ENCODE measurements at places on chromosomes 7 and 10.

DNA sequence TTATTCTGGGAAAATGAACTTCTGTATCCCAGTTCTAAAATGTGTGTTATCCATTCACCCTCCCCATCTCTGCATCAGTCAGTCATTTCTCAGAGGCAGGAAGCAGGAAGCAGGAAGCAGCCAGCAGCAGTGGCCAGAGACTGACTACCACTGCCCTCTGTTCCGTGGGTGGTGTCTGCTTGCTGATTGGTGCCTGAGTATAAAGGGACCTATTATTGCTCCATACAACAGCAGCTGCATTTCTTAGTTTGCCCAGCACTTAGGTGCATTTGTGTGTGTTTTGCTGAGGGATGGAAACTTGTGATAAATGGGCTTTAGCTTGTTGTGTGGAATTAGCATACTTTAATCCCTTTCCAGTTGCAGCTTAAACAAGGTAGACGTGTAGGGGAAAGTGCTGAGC is 582.2 kb downstream of the SORCS1 start:
- no peak for DNase-seq

DNA sequence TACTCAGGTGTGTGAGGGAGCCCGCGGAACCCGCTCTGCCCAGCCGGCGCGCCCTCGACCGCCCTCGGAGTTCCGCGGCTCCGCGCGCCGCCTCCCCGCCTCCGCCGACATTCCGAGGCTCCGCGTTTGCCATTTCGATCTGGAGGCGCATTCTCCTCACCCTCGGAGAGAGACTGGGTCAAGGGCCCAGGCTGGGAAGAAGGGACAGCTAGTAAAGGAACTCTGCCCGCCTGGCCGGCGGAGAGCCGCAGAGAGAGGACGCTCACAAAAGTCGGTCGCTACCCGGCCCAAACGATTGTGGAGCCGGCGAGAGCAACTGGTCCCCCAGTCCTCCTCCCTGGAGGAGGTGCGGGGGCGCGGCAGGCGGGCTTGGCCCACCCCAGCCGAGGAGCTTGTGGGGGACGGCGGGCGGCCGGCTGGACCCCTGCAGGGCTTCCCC is 74.5 kb upstream of the LEP start:
- DNase-seq, result no peak

GRCh38 chr7:90701021-90701420 is 104.9 kb downstream of the CDK14 start:
- DNase-seq, result no peak

GRCh38 chr10:60565492-60565891 is 175.8 kb upstream of the ANK3 start:
- no peak for DNase-seq

DNA sequence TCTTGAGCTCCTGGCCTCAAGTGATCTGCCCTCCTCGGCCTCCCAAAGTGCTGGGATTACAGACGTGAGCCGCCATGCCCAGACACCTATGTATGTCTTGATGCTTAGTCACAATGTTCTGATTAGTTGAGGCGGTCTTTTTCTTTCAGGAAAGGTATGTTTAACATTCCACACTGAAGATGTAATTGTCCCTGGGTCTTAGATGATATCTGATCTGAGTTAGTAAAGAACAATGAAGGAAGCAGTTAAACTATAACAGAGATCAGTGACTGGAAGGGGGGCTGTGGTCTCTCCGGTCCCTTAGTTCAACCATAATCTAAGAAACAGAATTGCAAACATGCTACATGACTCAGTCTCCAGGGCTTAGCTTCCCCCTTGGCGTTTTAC is 31.5 kb upstream of the SH2D4B start:
- DNase-seq, result no peak

- DNase-seq, result no peak
These were observed 659.4 kb downstream of the MAGI2 start for GRCh38 chr7:78794101-78794500.

DNA sequence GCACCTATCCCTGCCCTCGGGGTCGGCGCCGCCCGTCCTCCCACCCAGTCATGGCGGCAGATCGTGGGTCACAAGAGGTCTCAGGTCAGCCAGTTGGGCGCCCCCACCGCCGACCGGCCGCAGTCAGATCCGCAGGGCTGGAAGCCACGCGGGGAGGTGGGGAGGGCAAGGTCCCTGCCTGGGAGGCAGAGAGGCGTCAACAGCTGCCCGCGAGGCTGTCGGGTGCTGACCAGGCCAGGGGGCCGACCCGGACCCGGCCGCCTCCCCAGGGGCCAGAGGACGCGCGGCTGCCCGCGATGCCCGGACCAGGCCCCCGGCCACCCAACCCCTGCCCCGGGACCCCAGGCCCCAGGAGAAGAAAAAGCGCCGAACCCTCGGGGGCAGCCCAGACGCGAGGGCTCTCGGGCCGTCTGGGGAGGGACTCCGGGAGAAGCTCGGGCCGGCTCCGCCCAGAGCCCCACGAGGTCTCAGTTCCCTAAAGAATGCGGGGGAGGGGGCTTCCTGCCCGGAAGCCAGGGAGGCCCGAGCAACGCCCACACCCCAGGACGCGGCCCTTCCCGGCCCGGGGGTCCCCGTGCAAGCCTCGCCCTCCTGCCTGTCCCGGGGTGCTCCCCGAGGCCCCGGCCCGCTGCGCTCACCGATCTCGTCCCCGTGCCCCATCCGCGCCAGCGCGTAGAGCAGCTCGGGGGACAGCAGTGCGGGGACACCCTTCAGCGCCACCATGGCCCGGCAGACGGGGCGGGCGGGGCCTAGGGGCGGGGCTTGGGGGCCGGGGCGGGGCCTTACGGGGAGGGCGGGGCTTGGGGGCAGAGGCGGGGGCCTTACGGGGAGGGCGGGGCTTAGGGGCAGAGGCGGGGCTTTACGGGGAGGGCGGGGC is at the start of gene FUOM:
Gene FUOM, minus strand, starts transcription at position 735 of the 877 bp plus-strand sequence. Its CDS starts 12 bp downstream, at position 723.
- DNase-seq, result peak; percentile 77

DNA sequence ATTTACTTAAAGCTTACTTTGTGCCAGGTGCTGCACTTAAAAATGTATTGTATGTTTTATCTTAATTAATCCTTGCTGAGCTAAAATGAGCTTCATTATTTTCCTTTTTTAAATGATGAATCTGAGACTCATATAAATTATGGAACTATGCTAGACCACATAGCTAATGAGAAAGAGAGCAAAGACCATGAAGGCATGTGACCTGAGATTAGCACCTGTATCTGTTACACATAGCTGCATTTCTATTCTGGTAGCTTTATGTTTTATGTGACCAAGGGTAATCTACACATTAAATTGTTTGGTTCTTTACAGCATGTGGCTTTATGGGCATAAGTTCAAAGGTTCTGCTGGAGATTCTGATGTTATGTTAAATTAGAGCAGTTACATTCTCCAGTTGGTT is 839.1 kb upstream of the SORCS1 start:
- DNase-seq, result no peak

GRCh38 chr7:116653204-116653603 is 18.8 kb upstream of the MET start:
- no peak for DNase-seq

DNA sequence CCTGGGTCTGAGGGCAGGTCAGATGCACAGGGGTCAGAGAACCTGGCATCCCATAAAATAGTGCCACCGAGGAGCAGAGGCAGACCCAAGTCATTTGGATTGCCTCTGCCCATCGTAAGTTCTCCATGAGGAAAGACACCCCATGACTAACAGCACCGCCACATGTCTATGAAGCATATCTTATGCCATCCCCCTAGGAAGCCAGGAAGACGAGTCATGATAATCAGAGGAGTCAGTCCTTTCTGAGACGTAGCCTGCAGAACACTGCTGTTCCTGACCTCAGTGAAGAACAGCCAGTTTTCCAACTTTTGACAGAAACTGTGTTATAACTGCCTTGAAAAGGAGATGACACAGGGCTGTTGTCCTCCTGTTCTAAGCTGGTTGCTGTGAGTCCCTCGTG is 51.2 kb downstream of the INSYN2A start:
- no peak for DNase-seq

GRCh38 chr7:30268586-30268985 is 15.8 kb upstream of the ZNRF2 start:
- DNase-seq, result no peak

DNA sequence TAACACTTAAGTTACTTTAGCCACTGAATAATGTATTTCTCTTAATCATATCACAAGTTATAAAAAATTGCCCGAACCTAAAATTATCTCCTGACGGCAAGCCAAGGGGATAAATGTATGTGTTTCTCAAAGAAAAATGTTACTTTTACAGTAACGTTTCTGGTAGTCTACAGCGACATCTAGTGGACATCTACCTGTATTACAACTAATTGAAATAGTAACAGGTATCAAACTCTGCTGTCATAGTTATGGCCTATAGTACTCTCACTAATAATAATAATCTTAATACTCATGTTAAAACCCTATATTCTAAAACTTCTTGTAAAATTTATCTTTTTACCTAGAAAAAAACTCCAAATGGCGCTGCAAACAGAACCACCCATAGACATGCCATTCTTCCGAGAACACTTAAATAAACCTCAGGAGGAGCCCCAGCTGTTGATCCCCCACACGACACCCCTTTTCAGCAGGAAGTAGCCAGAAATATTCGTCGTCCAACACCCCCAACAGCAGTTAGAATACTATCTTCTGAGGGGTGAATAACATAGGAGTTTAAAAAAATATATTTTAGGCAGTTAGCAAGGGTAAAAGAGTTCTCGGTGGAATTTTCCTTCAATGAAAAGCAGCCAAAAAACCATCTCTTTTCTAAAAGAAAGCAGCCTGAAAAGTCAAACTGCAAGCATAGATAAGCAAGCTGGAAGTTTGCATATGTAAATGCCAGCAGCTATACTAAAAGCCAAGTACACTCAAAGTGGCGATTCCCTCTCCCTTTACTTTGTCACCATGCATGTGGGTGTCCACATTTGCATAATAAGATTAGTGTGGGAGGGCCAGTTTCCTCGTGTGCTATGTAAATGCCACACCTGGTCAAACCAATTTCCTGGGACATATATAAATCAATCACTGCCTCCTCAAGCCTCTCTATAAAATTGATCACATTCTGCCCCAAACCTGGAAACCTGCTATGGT is 40.5 kb upstream of the ZNF107 start:
- no peak for DNase-seq

GRCh38 chr10:1648648-1649047 is 88.7 kb downstream of the ADARB2 start:
- DNase-seq, result no peak

DNA sequence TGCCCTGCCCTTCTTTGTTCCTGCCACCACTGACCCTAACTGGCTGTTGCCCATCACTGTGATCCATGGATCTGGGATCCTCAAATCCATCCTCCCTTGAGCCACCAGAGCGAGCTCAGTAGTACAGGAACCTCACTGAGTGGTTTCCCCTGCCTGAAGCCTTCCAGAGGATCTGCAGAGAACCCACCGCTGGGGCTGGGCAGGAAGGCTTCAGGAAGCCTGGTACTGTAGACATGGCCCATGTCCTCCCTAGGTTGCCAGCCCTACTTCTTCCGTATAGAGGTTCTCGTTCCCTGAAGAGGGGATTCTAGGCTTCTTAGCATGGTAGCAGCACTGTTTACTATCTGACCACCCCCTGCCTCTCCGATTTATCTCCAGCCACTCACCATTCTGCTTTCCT is 687.3 kb upstream of the FOXK1 start:
- DNase-seq, result no peak

DNA sequence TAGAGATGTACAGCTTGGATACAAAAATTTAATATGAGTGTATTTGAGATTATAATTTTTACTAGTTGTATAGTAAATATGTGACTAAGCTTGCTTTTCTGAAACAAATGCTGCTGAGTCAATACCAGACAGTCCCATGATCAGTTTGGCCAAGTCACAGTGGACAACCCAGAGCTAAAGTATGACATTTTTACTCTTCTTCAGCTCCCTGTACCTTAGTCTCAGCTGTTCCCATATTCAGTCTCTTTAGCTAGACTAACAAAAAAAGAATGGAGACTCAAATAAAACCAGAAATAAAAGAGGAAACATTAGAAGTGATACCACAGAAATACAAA is 189.3 kb downstream of the CTNNA3 start:
- no peak for DNase-seq

- DNase-seq, result no peak
These were observed 20.0 kb downstream of the ARHGAP21 start for GRCh38 chr10:24703700-24704099.

- no peak for DNase-seq
These were observed 546.8 kb downstream of the PHTF2 start for GRCh38 chr7:78345293-78345911.

GRCh38 chr10:105681051-105681450 is 1040.0 kb downstream of the SORCS3 start:
- DNase-seq, result no peak

- DNase-seq, result no peak
These were observed 10.3 kb upstream of the ZC3HAV1L start for GRCh38 chr7:139046143-139046542.

- DNase-seq, result no peak
These were observed 196.8 kb downstream of the REEP3 start for GRCh38 chr10:63718006-63718405.

DNA sequence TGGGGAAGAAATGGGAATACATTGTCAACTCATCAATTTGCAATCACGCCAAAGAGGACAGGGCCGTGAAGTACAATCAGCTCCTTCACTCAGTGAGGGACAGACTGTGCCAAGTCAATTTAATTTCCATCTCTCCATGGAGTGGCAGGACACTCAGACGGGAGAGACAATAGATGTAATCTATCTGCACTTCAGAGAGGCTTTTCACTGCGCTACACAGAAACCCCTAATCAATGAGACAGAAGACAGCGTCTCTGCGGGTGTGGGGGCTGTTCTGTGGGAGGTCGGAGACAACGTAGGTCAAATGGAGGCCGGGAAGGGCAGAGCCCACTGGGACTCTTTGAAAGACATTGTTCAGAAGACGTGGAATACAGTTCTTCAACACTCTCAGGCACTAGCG is 541.0 kb upstream of the ADARB2 start:
- no peak for DNase-seq

DNA sequence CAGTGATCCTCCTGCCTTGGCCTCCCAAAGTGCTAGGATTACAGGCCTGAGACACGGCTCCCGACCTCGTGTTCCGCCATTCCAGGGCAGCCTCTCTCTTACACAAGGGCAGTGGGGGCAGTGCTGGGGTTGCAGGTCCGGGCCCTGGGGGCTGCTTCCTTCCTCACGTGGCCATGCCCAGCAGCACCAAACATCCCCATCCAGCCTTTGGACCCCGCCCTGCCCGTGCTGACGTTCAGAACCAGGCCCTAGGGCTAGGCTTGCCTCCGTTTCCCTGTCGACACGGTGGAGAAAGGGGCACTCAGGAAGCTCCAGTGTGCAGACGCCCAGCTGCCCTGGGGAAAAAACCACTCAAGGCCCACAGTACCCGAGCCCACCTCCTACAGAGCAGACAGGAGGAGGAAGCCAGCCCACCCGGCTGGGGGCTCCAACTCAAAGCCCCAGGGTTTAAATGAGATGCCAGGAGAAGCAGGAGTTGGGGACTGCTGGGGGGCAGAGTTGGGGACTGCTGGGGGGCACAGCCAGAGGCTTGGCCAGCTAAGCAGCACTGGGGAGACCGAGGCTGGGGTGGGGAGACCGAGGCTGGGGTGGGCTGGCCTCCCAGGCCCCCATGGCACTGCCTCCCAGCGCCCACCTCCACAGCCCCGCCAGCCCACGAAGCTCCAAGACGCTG is 35.9 kb downstream of the ADAP1 start:
- DNase-seq, result peak; percentile 10

GRCh38 chr7:27150568-27151340 is 1.6 kb downstream of the HOXA3 start:
- DNase-seq, result peak; percentile 71

Measured in activated naive CD4-positive, alpha-beta T cell treated with anti-CD3 and anti-CD28 coated beads, Interleukin-2, amount 50 U/mL, for 16 hours (primary cell).